CD8-positive, alpha-beta memory T cell (primary cell): ENCODE measurements at places on chromosomes 6 and 20. TPM values are rescaled to one million over a fixed set of nuclear protein-coding genes. Genes with fewer than 3 reads are reported as not detected.

Gene BMP6
- not detected for total RNA-seq

Gene IRAK1BP1
- 2.9 TPM for total RNA-seq

Gene HCRTR2
- not detected for total RNA-seq

Gene ADAM33
- total RNA-seq, result not detected

Gene ROS1
- not detected for total RNA-seq

Gene MTFR2
- 21.7 TPM for total RNA-seq

Gene FOXF2
- total RNA-seq, result not detected

Gene HLA-DQB1
- 22.7 TPM for total RNA-seq

Gene OPRM1
- not detected for total RNA-seq

Gene SLC52A3
- total RNA-seq, result not detected

Gene CFB
- 0.40 TPM for total RNA-seq

Gene HTR1E
- not detected for total RNA-seq

Gene TDRD6
- not detected for total RNA-seq

Gene TGM3
- total RNA-seq, result not detected

Gene RAB23
- total RNA-seq, result 4.7 TPM

Gene PHACTR3
- not detected for total RNA-seq
